ENCODE measurements at places on chromosomes 6 and 20. TPM values are rescaled to one million over a fixed set of nuclear protein-coding genes. Genes with fewer than 3 reads are reported as not detected.

GRCh38 chr6:44071670-44072451, 55.4 kb downstream of the MRPL14 start:
- H3K27ac ChIP-seq: peak overlapping the region; percentile 92
- peak; percentile 57 for DNase-seq
- peaks cover 14% of the 10 kb centered on the region for H3K4me1 ChIP-seq
- no peaks in the 10 kb centered on the region for H3K36me3 ChIP-seq

The GZF1 gene
- total RNA-seq: 5.9 TPM

DNA sequence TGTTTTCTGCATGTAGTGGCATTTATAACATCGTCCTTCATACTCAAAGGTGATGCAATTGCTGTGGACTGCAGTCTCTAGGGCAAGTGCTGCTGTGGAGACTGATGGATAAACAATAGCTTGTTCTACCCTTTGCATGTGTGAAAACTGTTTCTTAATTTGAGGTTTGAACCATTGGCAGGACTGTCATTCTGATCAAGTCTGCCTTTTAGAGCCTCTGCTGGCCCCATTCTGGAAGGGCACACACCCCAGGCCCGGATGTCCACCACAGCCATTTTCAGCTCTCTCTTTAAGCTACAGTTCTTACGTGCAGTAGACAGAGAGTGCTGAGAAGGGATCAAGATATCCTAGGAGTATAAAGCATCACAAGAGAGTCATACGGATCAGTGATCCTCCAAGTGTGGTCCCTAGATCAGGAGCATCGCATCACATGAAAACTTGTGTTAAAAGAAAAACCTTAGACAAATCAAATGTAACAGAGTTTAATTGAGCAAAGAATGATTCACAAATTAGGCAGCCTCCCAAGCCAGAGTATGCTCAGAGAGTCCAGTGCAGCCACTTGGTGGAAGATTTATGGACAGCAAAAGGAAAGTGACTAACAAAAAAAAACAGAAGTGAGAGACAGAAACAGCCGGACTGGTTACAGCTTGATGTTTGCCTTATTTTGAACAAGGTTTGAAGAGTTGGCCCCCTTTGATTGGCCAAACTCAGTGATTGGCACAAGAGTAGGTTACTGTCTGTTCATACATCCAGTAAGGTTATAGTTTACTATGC, 52.0 kb downstream of the FRK start:
- no peak for DNase-seq
- no peaks in the 10 kb centered on the region for H3K4me1 ChIP-seq
- H3K36me3 ChIP-seq: no peaks in the 10 kb centered on the region
- H3K27me3 ChIP-seq: no peaks in the 10 kb centered on the region
- peak overlapping the region; percentile 37 for H3K27ac ChIP-seq
- H3K4me3 ChIP-seq: no peak overlapping the region

- DNase-seq: no peak
- H3K4me1 ChIP-seq: no peaks in the 10 kb centered on the region
- H3K36me3 ChIP-seq: no peaks in the 10 kb centered on the region
- H3K4me3 ChIP-seq: no peak overlapping the region
Observed at GRCh38 chr6:128252341-128253176, 267.8 kb downstream of the PTPRK start.

The SLC17A1 gene
- not detected for total RNA-seq

DNA sequence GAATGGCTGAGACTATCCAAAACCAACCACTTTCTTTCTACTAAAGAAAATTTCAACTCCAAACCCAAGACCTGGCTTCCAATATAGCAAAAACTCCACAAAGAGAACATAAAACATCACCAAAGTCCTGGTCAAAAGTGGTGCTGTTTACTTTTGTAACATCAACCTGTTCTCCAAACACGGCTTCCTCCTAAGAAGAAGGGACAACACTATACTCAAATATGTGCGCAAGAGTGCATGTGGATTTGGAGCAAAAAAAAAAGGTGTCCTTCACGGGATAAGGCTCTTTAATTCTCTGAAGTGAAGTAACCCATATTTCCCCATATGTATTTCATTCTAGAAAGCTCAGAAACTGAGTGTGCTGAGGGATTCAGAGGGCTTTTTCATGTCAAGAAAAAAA, 6.6 kb downstream of the B4GALT5 start:
- no peaks in the 10 kb centered on the region for H3K4me1 ChIP-seq
- DNase-seq: no peak
- H3K27me3 ChIP-seq: no peaks in the 10 kb centered on the region
- H3K36me3 ChIP-seq: no peaks in the 10 kb centered on the region
- H3K4me3 ChIP-seq: no peak overlapping the region

The GPR6 gene
- total RNA-seq: not detected

DNA sequence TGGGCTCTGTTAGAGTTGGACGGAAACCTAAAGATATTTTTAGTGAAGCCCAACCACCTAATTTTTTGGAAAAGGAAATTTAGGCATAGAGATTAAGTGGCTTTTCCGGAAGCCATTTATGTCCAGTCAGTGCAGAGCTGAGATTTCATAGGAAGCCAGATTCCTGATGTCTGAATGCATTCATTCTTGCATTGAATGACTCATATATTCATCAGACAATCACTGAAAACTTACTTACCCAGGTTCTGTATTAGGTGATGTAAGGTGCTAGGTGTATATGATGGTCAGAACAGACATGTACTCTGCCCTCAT, 4.1 kb downstream of the SH3BGRL2 start:
- no peaks in the 10 kb centered on the region for H3K27me3 ChIP-seq
- DNase-seq: no peak
- H3K4me3 ChIP-seq: no peak overlapping the region
- no peaks in the 10 kb centered on the region for H3K36me3 ChIP-seq
- no peaks in the 10 kb centered on the region for H3K4me1 ChIP-seq

DNA sequence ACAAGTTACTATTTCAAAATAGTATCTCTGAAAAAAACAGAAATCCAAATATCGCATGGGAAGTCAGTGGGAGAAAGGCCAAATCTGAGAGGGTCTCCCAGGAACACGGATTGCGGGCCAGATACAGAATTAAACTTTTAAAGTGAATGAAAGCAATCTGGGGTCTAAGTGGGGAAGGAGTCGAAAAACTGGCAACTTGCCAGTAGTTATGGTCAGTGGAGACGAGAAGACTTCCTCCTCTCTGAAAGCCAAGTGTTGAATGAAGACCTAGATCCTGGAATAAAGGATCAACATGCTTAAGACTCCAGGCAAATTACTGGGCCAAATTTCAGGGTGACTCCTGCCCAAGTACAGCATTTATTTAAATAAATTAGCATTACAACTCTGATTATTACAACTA, 123.6 kb downstream of the BFSP1 start:
- H3K4me1 ChIP-seq: no peaks in the 10 kb centered on the region
- DNase-seq: no peak
- H3K27ac ChIP-seq: no peak overlapping the region
- no peaks in the 10 kb centered on the region for H3K36me3 ChIP-seq
- no peaks in the 10 kb centered on the region for H3K27me3 ChIP-seq
- H3K4me3 ChIP-seq: no peak overlapping the region

The PHACTR1 gene
- 2.0 TPM for total RNA-seq

DNA sequence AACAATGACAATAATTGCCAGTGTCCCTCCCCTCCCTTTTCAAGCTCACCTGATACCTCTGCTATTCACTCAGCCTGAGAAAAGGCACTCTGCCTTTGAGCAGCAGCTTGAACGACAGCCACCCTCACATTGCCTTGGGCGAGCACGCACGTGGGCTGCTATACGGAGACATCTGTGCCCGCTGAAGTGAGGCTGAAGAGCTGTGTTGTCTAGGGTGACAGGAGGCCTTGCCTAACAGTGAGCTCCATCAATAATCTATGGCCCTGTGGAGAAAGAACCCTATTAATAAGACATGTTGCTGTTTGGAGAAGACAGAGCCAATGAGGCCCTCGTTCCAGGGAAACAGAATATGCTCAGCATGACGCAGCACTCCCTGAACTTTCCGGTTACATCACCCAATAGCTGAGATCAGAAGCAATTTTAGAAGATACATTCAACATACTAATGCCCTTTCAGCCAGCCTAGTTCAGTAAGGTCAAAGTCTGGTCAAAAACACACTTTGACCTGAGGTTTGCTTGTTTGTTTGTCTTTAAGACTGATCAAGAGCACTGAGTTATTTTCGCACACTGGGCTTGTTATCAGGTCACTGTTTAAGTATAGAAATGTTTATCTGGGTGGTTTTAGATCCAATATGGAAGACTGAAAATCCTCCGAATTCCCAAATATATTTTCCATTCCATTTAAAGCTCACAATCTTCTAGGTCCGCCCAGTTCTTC, 30.6 kb downstream of the RBM24 start:
- no peak overlapping the region for H3K27ac ChIP-seq
- H3K4me1 ChIP-seq: no peaks in the 10 kb centered on the region
- H3K4me3 ChIP-seq: no peak overlapping the region
- DNase-seq: no peak

DNA sequence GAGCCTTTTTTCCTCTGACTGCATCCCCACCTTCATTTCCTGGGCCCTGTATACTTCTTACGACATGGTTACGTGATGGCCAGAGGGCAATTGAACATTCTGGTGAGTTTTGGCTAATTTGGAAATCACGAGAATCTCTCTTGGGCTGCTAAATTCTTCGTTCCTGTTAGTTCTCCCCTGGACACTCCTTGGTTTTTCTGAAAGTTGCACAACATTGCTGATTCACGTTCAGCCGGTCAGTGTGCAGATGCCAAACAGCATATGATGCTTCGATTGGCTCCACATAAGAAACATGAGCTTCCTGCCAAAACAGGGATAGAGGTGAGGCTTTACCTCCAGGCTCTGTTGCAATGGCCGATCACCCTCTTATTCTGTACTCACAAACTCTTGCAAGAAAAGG, 119.4 kb upstream of the LY86 start:
- no peaks in the 10 kb centered on the region for H3K4me1 ChIP-seq
- H3K4me3 ChIP-seq: no peak overlapping the region
- no peak overlapping the region for H3K27ac ChIP-seq

DNA sequence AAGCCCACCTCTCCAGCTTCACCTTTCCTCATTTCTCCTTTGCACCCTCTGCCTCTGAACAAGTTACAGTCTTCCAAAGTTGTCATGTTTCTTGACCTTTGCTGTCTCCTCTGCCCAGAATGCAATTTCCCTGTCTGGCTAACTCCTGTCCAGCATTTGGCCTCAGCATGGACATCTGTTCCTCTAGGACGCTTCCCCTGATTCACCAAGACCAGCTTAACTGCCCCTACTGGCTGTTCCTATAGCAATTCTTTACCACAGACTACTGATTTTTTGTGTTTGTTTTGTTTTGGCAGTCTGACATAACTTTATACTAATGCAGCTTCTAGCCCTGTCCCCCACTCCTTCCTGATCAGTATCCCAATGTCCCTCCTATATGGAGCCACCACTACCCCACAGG, 13.4 kb downstream of the GNL1 start:
- peak overlapping the region; percentile 76 for H3K27ac ChIP-seq
- no peak for DNase-seq
- H3K4me3 ChIP-seq: no peak overlapping the region
- H3K27me3 ChIP-seq: no peaks in the 10 kb centered on the region

The FNDC11 gene
- total RNA-seq: 0.34 TPM

Measured in uterus (tissue), 4 donors.